Activated naive CD4-positive, alpha-beta T cell (primary cell): ENCODE measurements at places on chromosomes 2 and 18.

DNA sequence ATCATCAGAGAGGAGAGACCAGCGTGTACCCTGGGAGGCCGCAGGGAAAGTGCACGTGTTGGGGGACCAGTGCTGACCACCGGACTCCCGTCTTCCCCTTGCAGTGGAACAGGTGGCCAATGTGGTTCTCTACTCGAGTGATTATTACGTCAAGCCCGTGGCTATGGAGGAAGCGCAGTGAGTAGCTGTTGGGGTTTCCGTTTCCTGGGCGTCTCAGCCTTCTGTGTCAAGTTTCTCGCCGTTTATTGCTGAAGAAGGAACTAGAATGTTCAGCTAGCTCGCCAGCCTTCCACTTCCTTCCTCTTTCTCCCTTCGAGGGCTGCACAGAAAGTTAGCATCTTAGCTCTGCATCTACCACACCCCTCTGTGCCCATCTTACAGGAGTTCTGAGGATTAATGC is 22.8 kb upstream of the DGKD start:
- peak; percentile 59 for DNase-seq

GRCh38 chr2:224922142-224922727 is 120.0 kb downstream of the DOCK10 start:
- no peak for DNase-seq

DNA sequence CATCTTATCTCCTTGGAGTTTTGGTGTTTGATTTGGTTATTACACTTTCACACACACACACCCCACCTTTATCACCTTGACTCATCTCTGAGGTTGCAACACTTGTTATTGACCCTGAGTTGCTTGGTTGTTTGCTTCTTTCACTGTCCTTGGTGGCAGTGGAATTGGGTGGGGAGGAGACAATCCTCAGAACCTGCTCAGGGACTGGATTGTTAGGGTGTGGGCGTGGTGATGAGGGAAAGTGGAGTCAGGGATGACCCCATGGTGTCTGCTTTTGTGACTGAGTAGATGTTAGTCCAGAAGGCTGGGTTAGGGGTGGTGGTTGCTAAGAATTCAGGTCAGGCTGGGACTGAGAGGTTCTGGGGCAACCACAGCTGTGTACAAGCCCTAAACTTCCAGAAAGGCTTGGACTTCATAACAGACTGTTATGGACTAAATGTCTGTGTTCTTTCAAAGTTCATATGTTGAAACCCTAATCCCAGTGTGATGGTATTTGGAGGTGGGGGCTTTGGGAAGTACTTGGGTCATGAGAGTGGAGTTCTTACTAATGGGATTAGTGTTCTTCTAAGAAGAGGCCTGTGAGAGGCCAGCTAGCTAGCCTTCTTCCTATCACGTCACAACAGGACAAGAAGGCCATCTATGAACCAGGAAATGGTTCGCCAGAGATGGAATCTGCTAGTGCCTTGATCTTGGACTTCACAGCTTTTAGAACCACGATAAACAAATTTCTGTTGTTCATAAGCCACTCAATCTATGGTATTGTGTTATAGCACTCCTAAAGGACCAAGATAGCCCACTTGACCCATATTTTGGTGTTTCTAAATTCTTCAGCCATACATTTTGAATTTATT is 3.4 kb upstream of the DIS3L2 start:
- DNase-seq: no peak

GRCh38 chr2:197191177-197191939 is 119.2 kb downstream of the ANKRD44 start:
- no peak for DNase-seq

GRCh38 chr2:122831649-122832048 is 1076.2 kb downstream of the TSN start:
- no peak for DNase-seq

DNA sequence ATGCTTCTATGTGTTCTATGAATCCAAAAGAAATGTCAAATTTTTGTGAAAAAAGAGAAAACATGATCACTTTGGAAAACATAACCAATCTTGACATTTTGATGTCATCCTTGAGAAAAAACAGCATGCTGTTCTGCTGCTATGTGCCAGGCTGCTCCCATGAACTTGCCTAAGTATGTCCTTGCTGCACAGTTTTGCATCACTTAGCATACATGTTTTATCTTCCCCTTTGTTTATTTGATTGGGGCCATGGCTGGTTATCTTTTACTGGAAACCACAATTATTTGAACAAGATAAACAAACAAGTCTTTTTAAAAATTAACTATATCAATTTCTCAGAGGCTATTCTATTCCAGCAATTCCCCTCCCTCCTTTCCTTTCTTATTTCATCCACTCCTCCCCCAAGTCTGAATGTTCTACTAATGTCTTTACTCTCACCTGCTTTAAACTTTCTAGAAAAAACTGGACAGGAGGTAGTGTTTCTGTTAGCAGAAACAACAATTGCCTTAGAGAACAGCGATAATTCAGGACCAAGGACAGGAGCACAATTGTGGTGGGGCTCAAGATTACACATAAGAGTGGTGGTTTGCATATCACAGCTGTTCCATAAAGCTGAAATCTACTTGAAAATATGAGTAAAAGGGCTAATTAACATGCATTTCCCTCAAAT is 6.7 kb downstream of the AOX1 start:
- DNase-seq: no peak

DNA sequence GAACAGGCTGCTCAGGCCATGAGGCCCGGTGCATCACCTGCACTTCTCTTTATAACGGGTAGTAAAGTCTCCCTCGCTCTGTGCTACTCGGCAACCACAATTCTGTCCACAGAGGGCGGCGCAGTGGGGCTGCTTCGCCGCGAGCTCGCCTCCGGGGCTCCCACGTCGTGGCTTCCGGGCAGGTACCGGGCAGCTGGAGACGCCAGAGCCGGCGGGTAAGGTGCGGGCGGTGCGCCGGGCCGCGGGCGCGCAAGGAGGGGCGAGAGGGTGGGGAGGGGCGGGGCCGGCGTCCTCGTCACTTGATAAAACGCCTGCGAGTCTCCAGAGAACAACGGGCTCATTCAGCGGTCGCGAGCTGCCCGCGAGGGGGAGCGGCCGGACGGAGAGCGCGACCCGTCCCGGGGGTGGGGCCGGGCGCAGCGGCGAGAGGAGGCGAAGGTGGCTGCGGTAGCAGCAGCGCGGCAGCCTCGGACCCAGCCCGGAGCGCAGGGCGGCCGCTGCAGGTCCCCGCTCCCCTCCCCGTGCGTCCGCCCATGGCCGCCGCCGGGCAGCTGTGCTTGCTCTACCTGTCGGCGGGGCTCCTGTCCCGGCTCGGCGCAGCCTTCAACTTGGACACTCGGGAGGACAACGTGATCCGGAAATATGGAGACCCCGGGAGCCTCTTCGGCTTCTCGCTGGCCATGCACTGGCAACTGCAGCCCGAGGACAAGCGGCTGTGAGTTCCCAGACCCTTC is at the start of gene ITGA6:
Gene ITGA6 (plus strand): TSS at position 331 of the 734 bp plus-strand sequence.
- DNase-seq: peak; percentile 74

DNA sequence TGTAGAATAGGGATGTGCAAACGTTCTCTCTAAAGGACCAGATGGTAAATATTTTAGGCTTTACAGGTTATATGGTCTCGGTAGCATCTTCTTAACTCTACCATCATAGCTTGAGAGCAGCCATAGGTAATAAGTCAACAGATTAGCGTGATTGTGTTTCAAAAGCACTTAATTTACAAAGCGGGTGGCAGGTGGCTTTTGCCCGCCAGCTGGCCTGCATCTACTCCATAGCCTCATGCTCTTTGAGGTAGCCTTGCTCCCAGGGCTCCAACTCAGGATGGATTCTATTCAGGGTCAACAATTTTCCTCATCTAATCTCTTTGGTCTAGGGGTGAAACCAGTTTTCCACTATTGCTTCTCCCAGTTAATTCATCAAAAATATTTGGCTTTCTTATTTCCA is 5.0 kb upstream of the ATP9B start:
- no peak for DNase-seq

GRCh38 chr2:42562474-42563144 is 5.8 kb upstream of the MTA3 start:
- no peak for DNase-seq

DNA sequence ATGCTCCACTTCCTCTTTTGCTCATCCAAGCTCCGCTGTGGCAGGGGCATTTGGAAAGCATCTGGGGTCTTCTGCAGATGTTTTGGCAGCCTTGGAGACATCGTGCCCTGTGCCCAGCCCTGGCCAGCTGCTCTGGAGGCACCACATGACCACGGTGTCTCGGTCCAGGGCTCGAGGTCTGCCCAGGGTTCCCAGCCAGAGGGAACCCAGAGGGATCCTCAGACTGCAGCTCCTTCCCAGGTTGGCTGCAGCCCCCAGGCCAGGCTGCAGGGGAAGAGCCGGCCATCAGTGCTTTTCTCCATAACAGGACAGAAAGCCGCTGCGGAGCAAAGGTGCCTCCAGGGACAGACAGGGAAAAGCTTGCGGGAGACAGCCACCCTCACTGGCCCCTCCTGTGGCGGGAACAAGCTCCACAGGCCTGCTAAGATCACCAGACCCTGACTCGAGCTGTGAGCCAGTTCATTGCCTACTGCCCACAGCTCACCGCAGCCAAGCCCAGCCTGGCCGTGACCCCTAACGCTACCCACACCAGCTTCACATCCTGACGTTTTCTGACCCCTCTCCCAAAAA is 74.7 kb downstream of the SMAD7 start:
- no peak for DNase-seq

DNA sequence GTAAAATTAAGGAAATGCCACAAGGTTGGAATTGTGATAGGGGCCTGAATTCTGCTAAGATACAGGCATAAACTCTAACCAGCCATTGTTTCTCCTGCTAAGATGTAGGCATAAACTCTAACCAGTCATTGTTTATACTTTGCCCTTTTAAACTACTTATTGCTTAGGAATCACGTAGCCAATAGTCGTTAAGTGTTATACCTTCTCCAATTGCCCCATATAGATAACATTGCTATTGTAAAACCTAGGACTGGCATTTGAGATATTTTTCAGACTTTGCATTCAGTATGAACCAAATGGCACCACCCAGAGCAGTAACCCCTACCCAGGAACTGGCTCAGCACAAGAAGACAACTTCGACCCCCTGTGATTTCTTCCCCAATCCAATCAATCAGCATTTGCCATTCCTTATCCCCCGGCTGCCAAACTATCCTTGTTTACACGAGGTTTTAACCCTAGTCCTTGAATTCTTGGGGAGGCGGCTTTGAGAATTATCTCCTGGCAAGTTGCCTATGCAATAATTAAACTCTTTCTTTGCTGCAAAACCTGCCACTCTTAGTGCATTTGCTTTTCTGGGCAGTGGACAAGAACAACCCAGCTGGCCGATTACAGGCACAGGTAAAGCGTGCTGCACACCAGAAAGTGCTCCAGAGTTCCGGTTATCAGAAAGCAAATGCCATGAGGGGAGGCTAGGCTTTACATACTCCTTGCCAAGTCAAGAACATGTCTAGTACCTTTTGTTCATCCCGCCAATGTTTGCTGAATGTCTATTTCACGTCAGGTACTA is 167.6 kb downstream of the LAMA1 start:
- DNase-seq: no peak

DNA sequence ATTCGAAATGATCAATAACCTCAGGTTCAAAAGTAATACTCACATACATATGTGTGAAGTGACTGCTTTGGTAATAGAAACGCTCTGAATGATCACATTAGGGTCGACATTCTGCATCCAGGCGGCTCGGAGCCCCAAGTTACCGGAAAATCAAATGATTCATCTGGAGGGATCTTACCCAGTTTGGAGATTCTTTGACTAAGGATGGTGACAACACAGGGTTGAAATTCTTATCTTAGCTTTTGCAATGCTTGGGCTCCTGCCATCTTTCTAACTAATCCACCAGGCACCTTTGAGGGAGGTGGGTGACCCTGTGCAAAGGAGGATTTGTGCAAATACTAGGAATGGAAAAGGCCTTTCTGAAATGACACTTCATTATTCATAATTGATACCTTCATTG is 10.8 kb downstream of the GBX2 start:
- DNase-seq: no peak
